ENCODE measurements at places on chromosomes 13 and 19. TPM values are rescaled to one million over a fixed set of nuclear protein-coding genes. Genes with fewer than 3 reads are reported as not detected.

DNA sequence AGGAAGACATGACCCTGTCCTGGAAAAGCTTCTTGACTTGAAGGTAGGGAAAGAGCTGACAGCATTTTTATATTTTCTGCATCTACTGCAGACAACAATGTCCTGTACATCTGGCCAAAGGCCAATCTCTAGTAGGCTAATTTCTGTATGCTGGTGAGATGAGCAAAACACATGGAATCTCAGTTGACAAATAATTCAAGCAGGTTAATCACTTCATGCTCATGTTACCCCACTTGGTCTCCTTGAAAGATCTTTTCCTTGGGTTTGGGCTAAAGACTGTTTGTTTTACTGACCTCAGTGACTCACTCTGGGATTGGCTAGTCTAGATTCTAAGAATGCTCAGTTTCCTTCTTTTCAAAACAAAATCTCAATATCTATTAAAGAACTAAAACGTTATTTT lies 298.8 kb downstream of the LMO7 start:
- no peaks in the 10 kb centered on the region for H3K36me3 ChIP-seq
- no peaks in the 10 kb centered on the region for H3K4me1 ChIP-seq
- H3K4me3 ChIP-seq: no peak overlapping the region
- no peak overlapping the region for H3K27ac ChIP-seq

GRCh38 chr13:93797463-93797862 lies 570.9 kb downstream of the GPC6 start:
- no peaks in the 10 kb centered on the region for H3K36me3 ChIP-seq
- H3K4me1 ChIP-seq: no peaks in the 10 kb centered on the region
- H3K4me3 ChIP-seq: no peak overlapping the region
- no peak overlapping the region for H3K27ac ChIP-seq

DNA sequence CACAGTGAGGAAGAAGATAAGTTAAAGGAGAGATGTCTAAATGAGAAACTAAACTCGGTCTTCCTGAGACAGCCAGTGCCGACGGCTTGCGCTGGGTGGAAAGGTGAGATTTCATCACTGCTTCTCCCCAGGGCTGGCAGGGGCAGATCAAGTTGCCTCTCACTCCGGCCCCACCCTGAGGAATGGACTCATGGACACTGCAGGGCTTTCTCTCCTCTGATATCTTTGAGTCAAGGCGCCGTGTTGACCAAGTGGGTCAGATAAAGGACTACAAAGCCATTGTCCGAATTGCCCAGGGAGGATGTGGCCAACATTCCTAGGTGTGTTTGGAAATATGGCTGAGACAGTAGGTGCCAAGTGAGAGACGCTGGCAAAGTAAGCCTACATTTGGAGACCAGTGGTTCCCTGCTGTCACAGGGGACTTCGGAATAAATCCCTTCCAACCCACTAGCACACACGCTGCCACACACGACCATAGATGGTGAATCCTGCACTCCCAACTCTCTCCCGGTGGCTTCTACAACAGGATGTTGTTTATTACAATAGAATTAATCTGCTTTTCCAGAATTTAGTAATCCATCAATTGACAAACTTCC lies 156.5 kb upstream of the TSC22D1 start:
- peaks cover 2% of the 10 kb centered on the region for H3K4me1 ChIP-seq
- H3K27ac ChIP-seq: no peak overlapping the region
- H3K4me3 ChIP-seq: no peak overlapping the region

DNA sequence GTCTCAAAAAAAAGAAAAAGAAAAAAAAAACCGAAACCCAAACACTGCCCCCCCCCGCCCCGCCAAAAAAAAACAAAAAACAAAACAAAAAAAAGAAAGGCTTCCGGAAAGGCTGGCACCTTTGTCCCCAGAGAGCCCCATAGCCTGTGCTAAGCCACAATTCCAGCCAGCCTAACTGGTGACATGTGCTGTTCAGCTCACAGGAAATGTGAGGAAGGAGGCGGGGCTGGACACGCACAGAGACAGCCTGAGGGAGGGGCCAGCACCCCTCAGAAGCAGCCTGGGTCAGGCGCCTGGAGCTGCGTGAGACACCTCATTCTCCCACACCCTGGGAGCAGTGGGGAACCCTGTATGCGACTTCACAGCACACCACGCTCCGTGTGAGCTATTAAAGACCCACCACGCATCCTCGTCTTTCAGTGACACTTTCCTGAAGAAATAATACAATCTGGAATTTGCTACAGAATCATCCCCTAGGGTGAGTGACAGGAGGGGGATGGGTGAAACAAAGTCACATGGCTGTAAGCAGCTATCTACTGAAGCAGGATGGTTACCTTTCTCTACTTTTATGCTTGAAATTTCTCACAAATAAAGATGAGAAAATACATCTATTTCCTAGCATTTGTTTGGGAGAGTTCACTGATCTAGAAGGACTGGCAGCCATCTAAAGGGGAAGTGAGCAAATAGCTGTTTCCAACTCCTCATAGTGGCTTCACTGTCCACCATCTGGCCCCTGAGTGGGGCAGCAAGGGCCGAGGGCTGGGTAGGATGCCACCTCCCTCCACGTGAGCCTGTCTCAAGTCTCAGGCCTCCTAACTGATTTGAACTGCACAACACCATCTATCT lies 12.3 kb upstream of the SLC35E1 start:
- H3K36me3 ChIP-seq: peaks cover 2% of the 10 kb centered on the region
- H3K27ac ChIP-seq: no peak overlapping the region

DNA sequence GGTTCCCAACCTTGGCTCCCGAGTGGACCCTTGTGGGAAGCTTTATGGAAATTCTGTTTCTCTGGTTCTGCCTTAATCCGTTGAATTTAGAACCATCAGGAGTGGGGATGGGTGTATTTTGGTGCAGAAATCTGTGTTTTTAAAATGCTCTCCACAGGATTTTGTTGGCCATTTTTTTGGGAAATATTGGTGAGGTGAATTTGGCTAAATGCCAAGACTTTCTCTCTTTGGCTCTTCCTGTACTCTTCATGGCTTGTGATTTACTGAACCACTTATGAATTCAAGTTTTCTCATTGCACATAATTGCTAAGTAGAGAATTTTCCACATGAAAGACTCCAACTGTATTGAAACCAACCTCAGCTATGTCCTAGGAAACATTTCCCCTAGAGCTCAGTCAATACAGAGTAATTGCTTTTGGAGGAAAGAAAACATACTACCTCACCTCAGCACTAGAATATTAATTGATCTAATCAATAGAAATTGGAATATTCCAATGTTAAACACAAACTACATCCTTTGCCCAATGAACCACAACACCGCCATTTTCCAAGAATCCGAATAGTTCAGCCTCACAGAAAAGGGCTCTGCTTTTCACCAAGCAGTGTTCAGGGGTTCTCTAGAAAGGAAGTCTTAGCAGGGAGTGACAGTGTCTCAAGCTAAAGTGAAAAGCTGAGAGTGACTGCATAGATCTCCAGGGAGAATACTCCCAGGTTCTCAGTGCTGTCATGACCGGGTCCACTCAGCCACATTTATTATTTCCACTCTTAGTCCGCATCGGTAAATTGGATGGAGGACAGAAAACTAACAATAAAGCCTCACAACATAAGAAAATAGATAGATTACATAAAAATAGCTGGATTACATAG lies 60.3 kb downstream of the ERCC5 start:
- no peaks in the 10 kb centered on the region for H3K27me3 ChIP-seq
- no peaks in the 10 kb centered on the region for H3K36me3 ChIP-seq
- H3K4me3 ChIP-seq: no peak overlapping the region
- H3K27ac ChIP-seq: no peak overlapping the region
- DNase-seq: no peak

DNA sequence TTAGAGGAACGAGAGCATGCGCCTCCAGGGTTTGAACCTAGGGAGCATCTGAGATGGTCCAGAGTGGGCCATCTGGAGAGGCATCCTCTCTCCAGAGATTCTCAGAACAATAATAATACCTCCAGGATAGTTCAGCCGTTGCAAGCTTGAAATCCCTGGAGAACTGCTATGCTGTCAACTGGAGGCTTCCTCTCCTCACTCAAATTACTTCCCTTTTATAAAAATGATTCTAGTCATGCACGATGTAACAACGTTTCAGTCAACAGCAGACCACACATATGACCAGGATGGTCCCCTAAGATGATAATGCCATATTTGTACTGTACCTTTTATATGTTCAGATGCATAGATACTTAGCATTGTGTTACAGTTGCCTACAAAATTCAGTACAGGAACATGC lies 108.7 kb downstream of the SHISA2 start:
- H3K27me3 ChIP-seq: no peaks in the 10 kb centered on the region
- no peaks in the 10 kb centered on the region for H3K4me1 ChIP-seq
- DNase-seq: no peak
- H3K27ac ChIP-seq: no peak overlapping the region

DNA sequence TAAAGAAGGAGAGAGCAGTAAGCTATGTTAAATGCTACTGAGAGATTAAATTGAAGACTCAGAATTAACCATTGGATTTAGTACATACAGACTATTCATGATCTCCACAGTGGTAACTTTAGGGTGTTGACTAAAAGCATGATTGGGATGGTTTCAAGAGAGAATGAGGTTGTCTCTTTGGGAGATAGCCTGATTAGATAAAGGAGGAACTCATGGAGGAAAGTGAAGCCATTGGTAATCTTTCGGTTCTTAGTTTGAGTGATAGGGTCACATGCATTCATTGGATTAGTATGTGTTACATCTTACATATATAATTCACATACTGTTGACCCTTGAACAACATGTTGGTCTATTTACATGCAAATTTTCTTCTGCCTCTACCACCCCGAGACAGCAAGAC lies 18.8 kb upstream of the KL start:
- no peaks in the 10 kb centered on the region for H3K27me3 ChIP-seq
- no peak for DNase-seq
- H3K27ac ChIP-seq: no peak overlapping the region
- H3K36me3 ChIP-seq: no peaks in the 10 kb centered on the region
- H3K4me3 ChIP-seq: no peak overlapping the region

DNA sequence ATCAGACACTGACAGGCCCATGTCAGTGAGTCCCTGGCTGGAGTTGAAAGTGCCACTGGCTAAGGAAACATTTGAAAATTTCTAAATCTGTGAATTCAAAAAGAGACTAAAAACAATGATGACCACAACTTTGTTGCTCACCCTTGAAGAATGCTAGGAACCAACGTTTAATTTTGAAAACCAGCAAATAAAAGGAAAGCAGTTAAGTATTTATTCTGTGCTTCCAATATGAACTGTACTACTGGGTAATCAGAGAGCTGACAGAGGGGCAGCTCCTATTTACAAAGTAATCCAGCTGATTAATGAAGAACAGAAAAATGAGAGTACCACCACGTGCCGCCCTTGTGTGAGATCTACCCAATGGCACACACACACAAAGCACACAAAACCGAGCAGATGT lies 44.7 kb upstream of the LATS2 start:
- H3K36me3 ChIP-seq: no peaks in the 10 kb centered on the region
- no peak overlapping the region for H3K4me3 ChIP-seq
- no peaks in the 10 kb centered on the region for H3K27me3 ChIP-seq
- H3K4me1 ChIP-seq: peaks cover 7% of the 10 kb centered on the region

GRCh38 chr13:114151565-114152284 lies 19.3 kb upstream of the RASA3 start:
- no peaks in the 10 kb centered on the region for H3K36me3 ChIP-seq
- H3K27ac ChIP-seq: no peak overlapping the region
- DNase-seq: peak; percentile 50
- H3K27me3 ChIP-seq: no peaks in the 10 kb centered on the region
- no peaks in the 10 kb centered on the region for H3K4me1 ChIP-seq
- no peak overlapping the region for H3K4me3 ChIP-seq

GRCh38 chr13:111664696-111665095 lies 344.3 kb downstream of the TEX29 start:
- DNase-seq: no peak
- no peaks in the 10 kb centered on the region for H3K36me3 ChIP-seq
- no peak overlapping the region for H3K4me3 ChIP-seq
- H3K27ac ChIP-seq: no peak overlapping the region
- no peaks in the 10 kb centered on the region for H3K27me3 ChIP-seq
- H3K4me1 ChIP-seq: no peaks in the 10 kb centered on the region

- no peak overlapping the region for H3K4me3 ChIP-seq
- no peaks in the 10 kb centered on the region for H3K36me3 ChIP-seq
- no peak for DNase-seq
- H3K27me3 ChIP-seq: no peaks in the 10 kb centered on the region
- H3K27ac ChIP-seq: no peak overlapping the region
These were observed 40.4 kb upstream of the PDCD5 start for GRCh38 chr19:32540621-32541020.

DNA sequence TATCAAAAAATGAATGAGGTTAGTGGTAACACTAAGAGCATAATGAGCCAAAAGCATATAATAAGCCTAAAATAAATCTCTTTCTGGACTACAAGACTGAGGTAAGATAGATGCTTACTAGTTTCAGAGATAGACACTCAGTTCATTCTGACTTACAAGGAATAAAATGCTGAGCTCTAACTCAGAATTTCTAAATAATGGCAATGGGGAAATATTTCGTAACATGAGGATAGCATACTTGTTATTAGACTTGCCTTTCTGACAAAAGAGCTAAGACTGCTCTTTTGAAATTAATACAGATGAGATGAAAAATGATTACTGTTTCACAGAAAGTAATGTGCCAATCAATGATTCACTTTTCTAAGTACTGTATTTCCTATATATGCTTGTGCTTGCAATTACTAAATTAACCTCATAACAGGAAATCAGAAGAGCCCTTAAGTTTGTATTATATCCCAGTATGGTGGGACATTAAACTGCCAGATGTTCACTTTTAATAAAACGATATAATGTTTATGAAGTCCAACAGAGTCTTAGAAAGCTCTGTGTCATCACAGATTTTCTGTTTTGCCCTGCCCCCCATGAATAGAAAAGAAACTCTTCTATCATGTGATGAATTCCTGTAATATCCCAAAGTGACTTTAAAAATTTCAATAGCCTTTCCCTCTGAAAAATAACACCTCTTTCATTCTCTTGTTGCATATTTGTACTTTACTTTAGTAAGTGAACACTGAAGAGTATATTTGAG lies 2771.0 kb upstream of the PCDH20 start:
- H3K27ac ChIP-seq: no peak overlapping the region
- no peaks in the 10 kb centered on the region for H3K36me3 ChIP-seq
- DNase-seq: no peak
- H3K4me3 ChIP-seq: no peak overlapping the region
- no peaks in the 10 kb centered on the region for H3K27me3 ChIP-seq

DNA sequence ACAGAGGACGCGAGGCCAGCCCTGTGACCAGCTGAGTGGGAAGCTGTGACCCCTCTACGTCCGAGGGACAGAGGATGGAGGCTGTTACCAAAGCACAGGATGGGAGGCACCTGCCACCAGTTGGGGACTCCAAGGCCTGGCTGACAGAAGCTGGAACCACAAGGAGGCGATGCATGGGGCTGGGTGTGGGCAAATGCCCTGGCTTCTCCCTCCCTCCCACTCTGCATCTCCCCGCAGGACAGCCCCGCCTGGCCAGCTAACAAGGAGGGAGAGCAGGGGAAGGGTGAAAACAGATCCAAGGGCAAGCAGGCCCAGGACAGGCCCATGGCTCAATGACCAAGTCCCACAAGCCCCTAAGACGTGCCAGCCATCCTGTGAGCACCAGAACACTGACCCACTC lies 28.6 kb downstream of the AKT2 start:
- H3K4me1 ChIP-seq: no peaks in the 10 kb centered on the region
- H3K27ac ChIP-seq: no peak overlapping the region
- peaks cover 13% of the 10 kb centered on the region for H3K36me3 ChIP-seq

GRCh38 chr19:47890865-47891621 lies 4.9 kb upstream of the SULT2A1 start:
- no peaks in the 10 kb centered on the region for H3K36me3 ChIP-seq
- no peak overlapping the region for H3K27ac ChIP-seq
- no peaks in the 10 kb centered on the region for H3K4me1 ChIP-seq
- H3K27me3 ChIP-seq: no peaks in the 10 kb centered on the region

MYDGF gene
- total RNA-seq: 181 TPM

CEACAM8 gene
- total RNA-seq: not detected

ATP8B3 gene
- total RNA-seq: 3.0 TPM

ELSPBP1 gene
- not detected for total RNA-seq

ZNF613 gene
- total RNA-seq: 11.2 TPM

PTGIR gene
- 16.5 TPM for total RNA-seq

LRRC25 gene
- 4.6 TPM for total RNA-seq

EPSTI1 gene
- total RNA-seq: 8.2 TPM

ZNF66 gene
- 1.5 TPM for total RNA-seq

All from fibroblast of lung (primary cell).